Stimulated activated CD8-positive, alpha-beta memory T cell treated with anti-CD3 and anti-CD28 coated beads, Interleukin-4, amount 100 ng/mL, for 1 hour (primary cell): ENCODE measurements at places on chromosomes 7 and 10.

- no peak for DNase-seq
Observed at GRCh38 chr10:56623064-56623463, 262.0 kb upstream of the ZWINT start.

- no peak for DNase-seq
Observed at GRCh38 chr7:46960970-46961369, 620.9 kb downstream of the TNS3 start.

GRCh38 chr10:122875843-122876466 is 3.4 kb downstream of the FAM24B start:
- no peak for DNase-seq

DNA sequence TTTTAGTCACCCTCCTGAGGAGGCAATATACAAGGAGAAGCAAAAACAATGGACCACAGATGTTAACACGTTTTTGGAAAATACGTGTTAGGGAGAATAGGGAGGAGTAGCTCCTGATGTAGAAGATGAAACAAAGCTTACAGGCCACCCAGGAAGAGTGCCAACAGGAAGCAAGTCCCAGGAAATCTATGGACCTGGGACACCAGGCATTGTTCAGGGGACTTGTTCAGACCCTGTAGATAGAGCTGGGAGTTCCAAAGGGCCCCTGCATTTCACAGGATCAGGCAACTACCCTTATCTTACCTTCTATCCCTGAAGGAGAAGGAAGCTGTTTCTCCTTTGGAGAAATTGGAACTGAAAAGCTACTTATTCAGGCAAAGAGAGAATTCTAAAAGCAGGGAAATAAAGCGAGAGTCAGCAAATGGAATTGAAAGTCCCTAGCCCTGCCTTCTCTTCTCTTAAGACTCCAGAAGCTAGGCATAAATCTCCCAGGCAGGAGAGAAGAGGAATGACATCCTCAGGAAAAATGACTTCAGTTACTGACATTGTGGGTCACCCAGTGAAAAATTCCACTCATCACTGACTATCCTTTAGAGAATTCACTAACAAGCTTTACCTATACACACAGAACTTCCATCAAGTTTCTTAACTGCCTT is 77.7 kb upstream of the FAM3C start:
- DNase-seq = no peak

GRCh38 chr10:22185586-22185985 is 32.2 kb downstream of the EBLN1 start:
- no peak for DNase-seq

DNA sequence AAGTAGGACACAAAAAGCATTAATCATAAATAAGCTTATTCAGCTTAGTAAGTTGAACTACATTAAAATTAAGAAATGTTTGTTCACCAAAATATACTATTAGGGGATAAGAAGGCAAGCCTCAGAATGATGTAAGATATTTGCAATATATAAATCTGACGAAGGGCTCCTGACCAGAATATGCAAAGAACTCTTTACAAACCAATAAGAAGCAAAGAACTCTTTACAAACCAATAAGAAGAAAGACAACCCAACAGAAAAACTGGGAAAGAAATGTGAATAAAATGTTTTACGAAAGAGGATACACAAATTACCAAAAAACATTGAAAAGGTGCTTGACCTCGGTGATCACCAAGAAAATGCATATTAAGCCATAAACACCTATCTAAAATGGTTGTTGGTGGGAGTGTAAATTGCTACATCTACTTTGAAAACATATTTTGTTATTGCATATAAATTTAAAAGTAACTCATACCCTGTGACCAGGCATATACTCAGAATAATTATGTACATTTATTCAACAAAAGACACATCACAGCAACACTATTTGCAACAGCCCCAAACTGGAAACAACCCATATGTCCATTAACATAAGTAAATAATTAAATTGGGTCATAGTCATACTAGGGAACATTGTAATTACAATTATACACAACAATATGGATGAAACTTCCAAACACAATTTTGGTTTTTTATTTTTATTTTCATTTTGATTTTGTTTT is 83.3 kb upstream of the CTBP2 start:
- no peak for DNase-seq

DNA sequence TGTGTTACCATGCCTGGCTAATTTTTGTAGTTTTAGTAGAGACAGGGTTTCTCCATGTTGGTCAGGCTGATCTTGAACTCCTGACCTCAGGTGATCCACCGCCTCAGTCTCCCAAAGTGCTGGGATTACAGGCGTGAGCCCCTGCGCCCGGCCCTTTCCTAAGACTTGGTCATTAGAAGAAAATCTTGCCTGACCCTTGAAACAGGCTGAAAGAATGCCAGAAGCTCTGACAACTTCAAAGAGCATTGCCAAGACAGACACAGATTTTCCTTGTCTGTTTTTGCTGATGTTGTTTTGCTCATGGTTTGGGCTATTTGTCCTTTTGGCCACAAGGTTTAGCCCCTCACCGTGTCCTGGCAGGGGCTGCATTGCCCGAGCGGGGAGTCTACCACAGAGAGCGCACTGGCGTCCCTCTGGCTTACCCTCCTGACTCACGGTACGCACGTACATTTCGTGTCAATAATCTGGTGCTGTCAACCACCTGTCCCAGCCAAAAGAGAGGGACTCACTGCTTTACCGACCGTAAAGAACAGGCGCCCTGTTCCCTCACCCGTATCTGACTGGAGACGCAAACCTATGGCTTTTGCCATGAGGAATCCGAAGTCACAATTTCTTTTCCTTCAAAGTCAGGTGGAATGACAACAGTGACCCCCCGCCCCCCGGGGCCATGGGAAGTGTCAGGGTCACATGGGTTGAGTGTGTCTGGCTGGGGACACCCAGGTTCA is 10.1 kb upstream of the INPP5A start:
- DNase-seq = no peak

- DNase-seq = no peak
Observed at GRCh38 chr10:32943854-32944661, 14.0 kb downstream of the ITGB1 start.
